ENCODE measurements at places on chromosomes 6 and 20.

GRCh38 chr6:165800337-165800736 is 137.3 kb upstream of the PDE10A start:
- DNase-seq = no peak

GRCh38 chr6:84018453-84019061 is 15.0 kb upstream of the MRAP2 start:
- no peak for DNase-seq

GRCh38 chr6:3607171-3607570 is 144.3 kb downstream of the PXDC1 start:
- no peak for DNase-seq

GRCh38 chr20:20497242-20497978 is 129.5 kb downstream of the INSM1 start:
- DNase-seq = no peak

DNA sequence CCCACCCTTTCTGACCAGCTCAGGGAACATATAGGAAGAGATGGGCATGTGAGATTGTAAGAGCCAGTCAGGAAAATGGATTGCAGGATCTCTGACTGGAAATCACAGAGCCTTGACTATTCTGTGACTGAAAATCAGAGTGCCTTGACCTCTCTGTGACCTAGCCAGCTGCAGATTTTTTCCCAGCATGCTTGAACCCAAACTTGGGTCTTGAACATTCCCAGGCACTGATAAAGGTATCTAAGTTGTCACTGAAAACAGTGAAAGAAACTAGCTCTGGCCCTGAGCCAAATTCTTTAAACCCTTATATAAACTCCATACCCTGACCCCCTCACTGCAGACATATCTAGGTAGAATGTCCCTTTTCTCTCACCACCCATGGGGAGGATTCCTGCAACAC is 2.3 kb upstream of the ZNF165 start:
- DNase-seq = no peak

DNA sequence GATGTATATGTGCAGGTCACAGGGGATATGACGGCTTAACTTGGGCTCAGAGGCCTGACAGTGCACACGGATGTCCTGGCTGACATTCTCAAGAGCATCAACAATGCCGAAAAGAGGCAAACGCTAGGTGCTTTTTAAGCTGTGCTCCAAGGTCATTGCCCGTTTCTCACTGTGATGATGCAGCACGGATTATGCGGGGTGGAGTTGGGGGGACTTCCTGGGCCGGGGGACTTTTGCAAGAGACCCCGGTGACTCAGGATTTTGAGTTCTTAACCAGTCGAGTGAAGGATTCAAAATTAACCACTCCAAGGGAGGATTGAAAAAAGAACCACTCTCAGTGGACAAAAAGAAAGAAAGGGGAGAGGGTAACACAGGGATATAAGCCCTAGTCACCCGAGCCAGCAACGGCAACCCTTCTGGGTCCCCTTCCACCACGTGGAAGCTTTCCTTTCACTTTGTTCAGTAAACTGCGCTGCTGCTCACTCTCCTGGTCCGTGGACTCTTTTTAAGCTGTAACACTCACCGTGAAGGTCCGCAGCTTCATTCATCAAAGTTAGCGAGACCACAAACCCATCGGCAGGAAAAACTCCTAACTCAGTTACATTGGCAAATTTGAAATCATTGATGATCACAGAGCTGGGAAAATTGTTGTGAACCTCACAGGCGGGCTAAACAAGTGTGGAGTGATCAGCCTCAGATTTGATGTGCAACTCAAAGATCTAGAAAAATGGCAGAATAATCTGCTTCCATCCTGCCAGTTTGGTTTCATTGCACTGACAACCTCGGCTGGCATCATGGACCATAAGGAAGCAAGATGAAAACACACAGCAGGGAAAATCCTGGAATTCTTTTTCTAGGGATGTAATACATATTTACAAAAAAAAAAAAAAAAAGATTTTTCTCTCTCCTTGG is 199.3 kb downstream of the ARID1B start:
- no peak for DNase-seq

DNA sequence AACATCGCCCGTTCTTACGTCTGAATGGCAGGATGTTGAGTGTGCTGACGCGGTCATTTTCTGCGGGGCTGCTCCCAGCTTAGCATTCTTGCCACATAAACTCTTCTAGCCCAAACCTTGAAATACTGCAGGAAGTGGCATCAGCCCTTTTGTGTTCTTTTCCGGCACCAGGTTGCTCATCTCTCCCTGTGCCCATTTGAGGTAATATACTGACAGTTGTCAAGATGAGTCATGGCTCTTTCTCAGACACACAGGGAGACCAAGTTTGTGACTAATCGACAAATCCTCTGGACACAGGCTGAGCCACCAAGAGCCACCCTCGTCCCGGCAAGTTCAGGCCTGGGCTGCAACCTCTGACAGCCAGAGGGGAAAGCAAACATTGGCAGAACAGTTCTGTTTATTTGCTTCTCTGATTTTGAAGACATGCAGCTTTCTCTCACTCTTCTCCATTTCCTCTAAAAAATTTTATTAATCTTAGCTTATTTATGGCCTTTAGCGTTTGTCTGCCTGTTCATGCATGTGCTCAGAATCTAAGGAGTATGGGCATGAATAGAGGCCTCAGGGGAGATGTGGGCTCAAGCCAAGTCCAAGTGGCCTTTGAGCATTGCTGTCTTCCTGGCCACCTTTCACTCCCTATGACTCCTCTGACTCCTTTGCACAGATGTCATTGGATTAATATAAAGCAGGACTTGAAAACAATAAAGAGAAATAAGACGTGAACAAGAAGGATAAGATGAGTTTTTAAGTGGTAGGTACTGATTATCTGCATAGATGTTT is 328.2 kb upstream of the JAG1 start:
- no peak for DNase-seq

DNA sequence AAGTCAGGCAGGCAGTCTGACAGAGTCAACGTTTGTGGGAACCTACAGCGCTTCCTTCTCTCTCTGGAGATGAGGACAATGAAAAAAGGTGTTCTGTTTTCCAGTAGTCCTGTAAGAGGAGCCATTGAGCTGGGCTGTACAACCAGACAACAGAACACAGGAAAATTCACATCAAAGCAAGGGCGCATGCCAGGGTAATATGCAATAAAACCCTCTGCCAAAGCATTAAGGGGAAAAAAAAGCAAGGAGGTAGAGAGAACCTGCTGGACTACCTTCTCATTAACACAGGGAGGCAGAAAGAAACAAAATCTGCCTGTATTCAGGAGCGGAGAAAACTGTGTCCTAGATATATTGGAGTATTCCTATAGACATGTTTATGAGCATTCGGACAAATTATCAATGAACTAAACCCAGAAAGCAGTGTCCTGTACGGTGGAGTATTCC is 1.3 kb downstream of the RNF24 start:
- no peak for DNase-seq

- no peak for DNase-seq
Measured at GRCh38 chr6:16168121-16168520, 39.2 kb downstream of the MYLIP start.

- DNase-seq = no peak
Measured at GRCh38 chr20:18223409-18223808, 64.9 kb upstream of the ZNF133 start.

GRCh38 chr6:97790926-97791590 is 508.0 kb upstream of the MMS22L start:
- DNase-seq = no peak

- DNase-seq = no peak
Measured at GRCh38 chr6:113178349-113178748, 678.8 kb upstream of the MARCKS start.

GRCh38 chr20:24948939-24949679 is at the start of gene CST7:
TSS of gene CST7 (plus strand) at chr20:24949269. CDS start at chr20:24949506, 237 bp downstream.
- peak; percentile 61 for DNase-seq

- no peak for DNase-seq
Measured at GRCh38 chr6:82246802-82247504, 591 bp downstream of the IBTK start.

GRCh38 chr6:86848986-86849385 is 88.3 kb upstream of the HTR1E start:
- no peak for DNase-seq

DNA sequence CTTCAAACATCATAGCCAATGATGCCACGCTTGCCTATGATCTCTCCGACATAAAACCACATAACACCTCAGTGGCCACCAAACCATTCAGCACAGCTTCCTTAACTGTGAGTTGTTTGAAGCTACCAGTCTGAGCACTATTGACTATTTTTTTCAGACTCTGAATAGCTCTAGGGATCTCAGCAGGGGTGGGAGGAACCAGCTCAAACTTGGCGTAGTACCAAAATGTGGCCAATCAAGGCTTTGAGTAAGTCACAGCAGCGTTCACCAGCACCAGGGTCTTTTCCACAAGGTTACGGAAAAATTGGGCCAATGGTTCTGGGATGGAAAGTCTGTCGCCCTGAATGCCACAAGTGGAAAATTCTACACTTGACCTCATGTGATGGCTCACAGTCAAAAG is 70.6 kb downstream of the SMPDL3A start:
- DNase-seq = no peak

- no peak for DNase-seq
Measured at GRCh38 chr6:5663259-5663658, 343.5 kb downstream of the NRN1 start.

DNA sequence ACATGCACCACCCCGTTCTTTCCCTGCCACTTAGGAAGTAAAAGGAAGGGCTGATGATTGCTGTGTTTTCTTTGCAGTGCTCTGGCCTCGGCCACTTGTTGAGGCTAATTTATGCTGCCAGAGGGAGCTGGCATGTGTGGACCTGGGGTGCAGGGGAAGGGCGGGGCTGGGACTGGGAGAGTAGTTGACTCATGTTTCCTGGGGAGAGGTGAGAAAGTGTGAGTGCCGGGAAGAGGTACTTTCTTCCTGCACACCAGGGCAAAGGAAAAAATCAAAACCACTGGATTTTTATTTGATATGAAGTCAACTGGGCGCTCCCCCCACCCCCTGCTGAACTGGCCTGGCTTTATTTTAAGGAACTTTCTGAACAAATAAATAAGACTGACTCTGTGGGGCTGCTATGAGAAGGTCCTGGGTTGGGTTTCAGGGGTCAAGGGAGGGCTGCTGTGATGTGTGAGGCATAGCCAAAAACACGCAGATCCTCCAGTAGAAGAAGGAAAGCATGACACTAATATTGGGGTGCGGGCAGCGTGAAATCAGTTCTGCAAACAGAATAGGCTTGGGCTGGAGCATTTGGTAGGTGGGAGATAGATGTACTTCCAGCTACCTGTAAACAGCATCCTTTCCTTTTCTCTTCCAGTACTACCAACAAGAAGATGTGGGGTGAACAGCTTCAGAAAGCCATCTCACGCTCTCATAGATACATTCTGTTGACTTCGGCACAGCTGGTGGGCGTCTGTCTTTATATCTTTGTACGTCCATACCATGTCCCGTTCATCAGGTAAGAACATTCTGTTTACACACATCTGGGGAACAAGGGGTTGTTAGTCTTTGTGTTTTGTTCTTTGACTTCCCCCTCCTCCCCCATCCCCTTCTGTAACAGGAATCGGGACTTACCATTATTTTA is 87.5 kb downstream of the SYNJ2 start:
- no peak for DNase-seq

- peak; percentile 37 for DNase-seq
Measured at GRCh38 chr20:5078399-5078958, 41.3 kb downstream of the PCNA start.

GRCh38 chr6:121799574-121799973 is 364.1 kb downstream of the GJA1 start:
- DNase-seq = no peak

- DNase-seq = no peak
Measured at GRCh38 chr20:51284871-51285270, 257.6 kb downstream of the NFATC2 start.

DNA sequence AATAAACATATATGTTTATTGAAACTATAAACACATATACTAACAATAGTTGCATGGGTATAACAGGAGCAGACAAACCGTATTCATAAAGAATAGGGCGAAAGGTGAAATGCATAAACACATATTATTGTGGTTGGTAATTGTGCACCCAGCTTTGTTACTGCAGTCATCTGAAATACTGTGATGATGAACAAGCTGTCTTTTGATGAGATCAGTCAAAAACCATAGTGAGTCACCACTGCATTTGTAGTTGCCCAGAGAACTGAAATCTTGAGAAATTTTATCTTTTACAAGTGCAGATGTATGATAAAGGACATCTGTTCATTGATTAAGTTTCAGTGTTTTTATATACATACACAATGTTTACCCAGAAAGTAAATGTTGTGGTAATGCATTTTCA is 133.7 kb downstream of the MYO6 start:
- no peak for DNase-seq

DNA sequence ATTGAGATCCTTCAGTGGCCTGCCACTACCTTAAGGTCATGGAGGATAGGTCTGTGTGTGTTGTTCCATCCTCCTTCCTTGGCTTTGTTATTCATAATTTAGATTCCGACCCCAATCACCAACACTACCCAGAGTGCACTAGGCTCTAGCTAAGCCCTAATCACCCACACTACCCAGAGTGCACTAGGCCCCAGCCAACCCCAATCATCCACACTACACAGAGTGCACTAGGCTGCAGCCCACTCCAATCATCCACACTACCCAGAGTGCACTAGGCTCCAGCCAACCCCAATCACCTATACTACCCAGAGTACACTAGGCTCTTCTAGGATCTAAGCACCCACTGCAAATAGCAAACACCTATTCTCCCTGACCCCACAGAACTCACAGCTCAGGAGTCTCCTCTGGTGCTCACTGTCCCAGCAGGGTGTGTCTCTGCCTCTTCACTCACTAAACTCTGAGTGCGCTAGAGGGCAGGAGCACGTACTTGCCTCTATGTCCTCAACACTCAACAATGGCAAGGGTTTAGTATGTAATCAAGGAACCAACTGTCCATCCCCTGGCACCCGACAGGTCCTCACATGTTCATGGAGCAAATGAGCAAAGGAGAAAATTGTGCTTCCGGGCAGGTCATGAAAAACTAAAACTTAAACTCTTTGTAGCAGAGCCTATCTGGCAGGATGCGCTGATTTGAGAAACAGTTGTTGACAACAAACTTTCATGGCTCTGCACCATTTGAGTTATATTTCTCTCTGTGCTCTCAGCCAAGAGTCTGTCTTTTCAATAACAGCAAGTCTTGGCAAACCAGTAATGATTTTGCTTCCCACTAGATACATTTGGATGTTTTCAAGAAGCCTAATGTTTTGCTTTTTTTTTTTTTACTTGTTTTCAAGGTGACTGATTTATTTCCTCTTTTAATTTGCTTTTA is 54.3 kb downstream of the SLC22A23 start:
- no peak for DNase-seq

DNA sequence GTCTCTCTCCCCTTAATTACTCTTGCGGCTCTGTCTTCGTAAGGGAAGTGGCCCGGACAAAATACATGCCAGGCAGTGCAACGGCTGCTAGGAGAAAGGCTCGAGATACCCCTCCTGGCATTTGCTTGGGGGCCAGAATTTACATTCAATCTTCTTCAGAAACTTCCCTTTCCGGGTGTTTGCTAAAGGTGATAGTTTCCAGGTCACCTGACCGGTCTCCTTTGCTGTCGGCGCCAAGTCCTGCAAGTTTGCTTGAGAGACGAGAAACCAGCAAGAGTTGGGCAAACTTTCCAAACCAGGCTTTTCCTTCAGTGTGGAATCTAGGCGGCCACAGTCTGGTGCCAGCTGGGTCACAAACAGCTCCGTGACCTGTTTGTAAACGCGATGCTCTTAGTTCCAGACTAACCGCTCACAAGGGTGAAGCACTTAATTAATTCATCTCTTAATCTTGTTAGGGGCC is 563 bp upstream of the SRSF3 start:
- peak; percentile 27 for DNase-seq

Measured in T follicular helper cell (primary cell).